ENCODE measurements at places on chromosomes 6 and 20. TPM values are rescaled to one million over a fixed set of nuclear protein-coding genes. Genes with fewer than 3 reads are reported as not detected.

ETV7 gene
- not detected for polyA plus RNA-seq

CABLES2 gene
- polyA plus RNA-seq = 5.5 TPM

BANF2 gene
- polyA plus RNA-seq = not detected

PGM3 gene
- 28.2 TPM for polyA plus RNA-seq

MED23 gene
- polyA plus RNA-seq = 22.0 TPM

Data from hindlimb muscle (tissue), 1 donor.